ENCODE measurements at places on chromosomes 2 and 18.

DNA sequence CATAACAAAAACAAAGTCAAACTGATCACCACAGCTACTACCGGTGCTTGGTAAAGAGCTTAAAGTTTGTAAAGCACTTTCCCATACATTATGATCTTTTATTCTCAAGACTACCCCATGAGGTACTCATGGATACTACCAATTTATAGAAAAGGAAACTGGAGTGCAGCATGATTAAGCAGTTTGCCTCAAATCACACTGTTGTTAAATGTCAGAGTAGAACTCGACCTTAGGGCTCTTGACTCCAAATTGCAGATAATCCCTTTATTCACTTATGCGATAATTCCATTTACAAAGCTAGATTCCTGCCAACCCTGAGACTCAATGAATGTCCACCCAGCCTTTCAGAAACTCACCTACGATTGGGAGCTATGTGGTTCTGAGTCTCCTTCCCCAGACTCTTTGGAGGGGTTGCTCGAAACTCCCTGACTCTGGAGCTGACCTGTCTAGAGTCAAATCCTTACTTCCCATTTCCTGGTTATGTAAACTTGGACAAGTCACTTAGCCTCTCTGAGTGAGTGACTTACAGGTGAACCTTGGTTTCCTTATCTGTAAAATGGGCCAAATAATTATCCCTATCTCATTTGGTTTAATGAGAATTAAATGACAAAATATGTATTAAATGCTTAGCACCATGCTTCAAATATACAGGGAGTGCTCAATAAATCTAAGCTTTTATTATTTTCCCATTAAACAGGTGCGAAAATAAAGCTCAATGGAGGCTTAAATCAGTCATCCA lies 47.4 kb downstream of the PSD4 start:
- no peak for DNase-seq

- no peak for DNase-seq
Observed at GRCh38 chr2:148167241-148167766, 146.4 kb downstream of the MBD5 start.

GRCh38 chr2:136207030-136207623 lies 89.2 kb upstream of the CXCR4 start:
- no peak for DNase-seq

DNA sequence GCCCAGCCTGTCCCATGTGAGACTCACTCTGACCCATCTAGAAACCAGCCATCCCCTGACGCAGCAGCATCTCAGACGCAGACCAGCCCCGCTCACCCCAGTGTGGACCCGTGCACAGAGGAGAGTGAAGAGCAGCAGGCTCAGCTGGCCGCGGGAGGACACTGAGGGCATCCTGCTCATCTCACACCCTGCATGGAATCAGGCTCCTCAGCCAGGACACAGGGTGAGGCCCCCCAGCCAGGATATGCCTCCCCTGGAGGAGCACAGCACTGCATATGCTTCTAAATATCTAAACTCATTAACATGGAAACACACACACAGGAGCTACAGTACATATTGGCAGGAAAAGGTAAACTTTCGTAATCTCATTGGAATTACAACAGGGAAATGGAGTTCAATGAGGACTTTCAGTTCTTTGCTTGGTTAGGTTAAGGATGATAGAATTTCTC lies 34.4 kb downstream of the NEMP2 start:
- no peak for DNase-seq

DNA sequence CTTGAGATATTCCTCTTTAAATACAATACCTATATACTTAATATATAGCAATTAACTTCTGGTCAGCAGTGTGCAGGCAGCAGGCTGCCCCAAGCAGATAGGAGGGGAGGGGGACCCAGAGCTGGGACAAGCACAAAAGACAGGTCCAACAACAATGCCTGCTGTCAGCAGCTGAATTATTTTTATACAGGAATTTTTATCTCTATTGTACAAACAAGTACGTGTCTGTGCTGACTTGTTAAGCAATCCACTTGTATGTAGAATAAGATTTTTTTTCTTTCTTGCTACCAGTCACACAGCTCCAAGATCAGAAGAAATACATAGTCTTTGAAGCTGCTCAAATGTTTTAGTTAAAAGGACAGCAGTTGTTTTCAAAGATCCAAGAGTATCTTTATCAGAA lies 16.7 kb downstream of the BCL11A start:
- no peak for DNase-seq

GRCh38 chr18:4842751-4843150 lies 354.3 kb downstream of the AKAIN1 start:
- no peak for DNase-seq

GRCh38 chr2:13508671-13509070 lies 791.9 kb downstream of the TRIB2 start:
- DNase-seq, result no peak

Data from left hindlimb (tissue), 1 donor.